ENCODE measurements at places on chromosomes 3 and 15.

GRCh38 chr15:29651476-29652233 lies 170.6 kb downstream of the TJP1 start:
- DNase-seq, result no peak

DNA sequence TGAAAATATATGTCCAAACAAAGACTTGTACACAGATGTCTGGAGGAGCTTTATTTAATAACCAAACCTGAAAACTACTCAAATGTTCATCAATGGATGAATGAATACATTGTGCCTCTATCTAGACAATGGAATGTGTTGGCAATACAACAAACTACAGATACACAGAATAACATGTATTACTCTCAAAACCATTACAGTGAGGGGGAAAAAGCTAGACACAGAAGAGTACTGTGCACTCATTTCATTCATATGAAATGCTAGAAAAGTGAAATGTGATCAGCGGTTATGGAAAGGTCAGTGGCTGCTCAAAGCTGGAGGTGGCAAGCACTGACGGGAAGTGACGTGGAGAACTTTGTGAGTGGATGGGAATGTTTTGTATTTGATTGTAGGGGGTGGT lies 13.2 kb downstream of the STOML1 start:
- DNase-seq, result no peak

DNA sequence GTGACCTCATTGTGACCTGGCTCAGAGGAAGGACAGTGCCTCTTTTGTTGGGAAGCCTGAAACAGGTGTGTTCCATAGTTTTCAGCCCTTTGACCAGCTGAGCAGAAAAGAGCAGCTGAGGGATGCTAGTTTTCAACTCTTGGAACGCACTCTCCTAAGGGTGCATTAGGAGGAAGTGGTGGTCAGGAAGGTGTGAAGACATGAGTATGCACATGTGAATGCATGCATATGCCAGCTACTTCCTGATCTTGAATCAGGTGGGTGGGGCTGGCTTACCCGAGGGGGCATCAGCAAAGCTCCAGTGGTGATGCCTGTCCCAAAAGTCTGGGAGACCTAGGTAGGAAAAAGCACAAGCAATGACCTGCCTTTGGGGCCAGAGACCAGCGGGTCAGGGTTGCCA lies 23.3 kb upstream of the CEMIP start:
- no peak for DNase-seq

- peak; percentile 2 for DNase-seq
Measured at GRCh38 chr15:55823191-55823670, 80.3 kb upstream of the PRTG start.

- DNase-seq, result no peak
Measured at GRCh38 chr3:15502616-15503015, 18.9 kb downstream of the COLQ start.

GRCh38 chr3:73461547-73461946 lies 163.2 kb downstream of the PDZRN3 start:
- no peak for DNase-seq

- DNase-seq, result peak; percentile 75
Measured at GRCh38 chr15:67882487-67883233, 42.8 kb upstream of the RNU6-1 start.

DNA sequence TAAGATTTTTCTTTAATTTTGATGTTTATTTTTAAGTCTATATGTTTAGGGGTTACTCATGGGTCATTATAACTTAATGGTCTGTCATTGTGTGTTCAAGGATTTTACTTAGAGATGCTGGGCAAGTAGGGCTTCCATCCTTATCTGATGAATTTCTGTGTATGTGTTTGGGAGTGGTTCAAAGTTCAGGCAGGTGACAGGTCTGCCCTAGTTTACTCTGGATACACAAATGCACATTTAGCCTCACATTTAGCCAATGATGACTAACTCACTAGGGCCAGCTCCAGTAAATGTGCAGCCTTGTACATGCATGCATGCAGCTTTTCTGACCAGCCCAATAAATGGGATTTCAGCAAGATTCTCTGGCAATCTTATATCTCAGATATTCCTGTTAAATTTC lies 554.1 kb downstream of the SI start:
- DNase-seq, result no peak

Data from MV-4-11 (cell line).